Activated naive CD8-positive, alpha-beta T cell treated with anti-CD3 and anti-CD28 coated beads for 36 hours (primary cell): ENCODE measurements at places on chromosomes 16 and 17.
A peak's percentile ranks its signal among the peaks of the same experiment; 100 is the strongest.

- H3K4me1 ChIP-seq: peaks cover 34% of the 10 kb centered on the region
- H3K27me3 ChIP-seq: no peaks in the 10 kb centered on the region
- H3K27ac ChIP-seq: no peak overlapping the region
These were observed 173.1 kb downstream of the RPTOR start for GRCh38 chr17:80717720-80718083.

DNA sequence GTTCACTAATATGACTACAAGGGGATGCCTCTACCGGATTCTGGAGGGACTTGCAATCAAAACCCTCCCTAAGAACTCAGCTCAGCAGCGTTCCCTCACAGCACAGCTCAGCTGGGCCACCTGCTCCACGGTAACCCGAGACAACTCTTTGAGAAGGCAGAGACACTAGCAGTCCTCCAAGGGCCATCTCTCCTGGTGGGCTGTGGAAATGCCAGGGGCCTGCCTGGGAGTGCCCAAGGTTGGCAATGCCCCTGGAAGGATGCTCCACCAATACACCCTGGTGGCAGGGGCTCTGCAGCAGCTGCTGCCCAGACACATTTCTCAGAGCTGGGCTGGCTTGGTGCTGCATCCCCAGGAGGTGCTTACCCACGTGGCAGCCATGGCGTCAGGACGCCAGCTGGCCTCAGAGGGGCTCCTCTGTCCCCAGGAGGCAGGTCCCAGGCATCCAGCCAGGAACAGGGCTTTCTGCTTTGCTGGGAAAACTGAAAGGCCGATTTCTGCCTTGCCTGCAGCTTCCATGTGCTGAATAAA lies 16.5 kb downstream of the CDIP1 start:
- peaks cover 6% of the 10 kb centered on the region for H3K36me3 ChIP-seq
- H3K4me1 ChIP-seq: peaks cover 9% of the 10 kb centered on the region
- H3K27ac ChIP-seq: no peak overlapping the region

DNA sequence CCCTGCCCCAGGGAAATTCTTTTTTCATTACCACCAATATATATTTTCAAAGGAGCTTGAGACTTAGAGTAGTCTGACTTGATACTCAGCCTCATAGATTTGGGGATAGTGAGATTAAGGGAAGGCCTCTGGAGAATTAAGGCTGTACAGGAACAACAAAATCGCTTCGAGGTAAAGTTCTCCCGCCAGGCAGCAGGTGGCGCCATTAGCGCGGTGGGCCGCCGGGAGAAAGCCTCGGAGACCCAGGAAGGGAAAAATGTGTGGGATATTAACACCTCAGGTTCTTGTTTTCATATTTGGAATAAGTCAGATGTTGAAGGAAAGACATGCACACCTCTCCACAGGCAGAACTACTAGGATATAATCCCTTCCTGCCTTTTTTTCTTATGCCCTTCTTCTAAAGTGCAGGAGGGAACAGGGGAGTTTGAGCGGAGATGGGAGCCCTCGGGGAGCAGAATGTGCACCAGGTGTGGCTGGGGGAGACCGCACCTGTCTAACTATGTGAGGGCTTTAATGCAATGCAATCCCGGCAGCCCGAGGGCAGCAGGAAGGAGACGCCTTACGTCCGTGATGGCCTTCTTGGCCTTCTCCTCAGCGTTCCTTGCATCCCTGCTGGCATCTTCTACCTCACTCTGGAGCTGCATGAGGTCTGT lies 25.9 kb downstream of the MYH3 start:
- H3K4me3 ChIP-seq: no peak overlapping the region
- DNase-seq: peak; percentile 28
- no peak overlapping the region for H3K27ac ChIP-seq
- no peaks in the 10 kb centered on the region for H3K27me3 ChIP-seq

DNA sequence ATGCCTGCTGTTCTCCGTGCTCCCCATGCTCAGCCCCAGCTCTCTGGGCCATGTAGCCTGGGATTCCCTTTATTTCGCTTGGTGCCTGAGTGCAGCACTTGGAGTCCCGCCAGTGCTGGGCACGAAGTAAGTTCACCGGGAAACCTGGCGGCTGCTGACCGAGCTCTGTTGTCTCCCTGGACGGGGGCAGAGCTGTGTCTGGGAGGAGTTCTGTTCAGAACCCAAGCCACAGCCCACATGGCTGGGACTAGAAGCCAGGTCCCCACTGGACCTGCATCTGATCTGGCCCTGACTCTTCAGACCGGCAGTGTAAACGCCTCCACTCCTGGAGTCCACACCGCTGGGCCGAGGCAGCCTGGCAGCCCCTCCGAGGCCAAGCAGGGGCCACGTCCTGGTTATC lies 37.5 kb upstream of the CIBAR2 start:
- no peak overlapping the region for H3K27ac ChIP-seq
- H3K4me3 ChIP-seq: no peak overlapping the region
- no peaks in the 10 kb centered on the region for H3K36me3 ChIP-seq
- H3K4me1 ChIP-seq: no peaks in the 10 kb centered on the region
- H3K27me3 ChIP-seq: no peaks in the 10 kb centered on the region

GRCh38 chr16:64412578-64413280 lies 709.1 kb downstream of the CDH11 start:
- H3K4me3 ChIP-seq: no peak overlapping the region
- no peak overlapping the region for H3K27ac ChIP-seq
- H3K4me1 ChIP-seq: no peaks in the 10 kb centered on the region
- DNase-seq: no peak
- H3K36me3 ChIP-seq: no peaks in the 10 kb centered on the region

DNA sequence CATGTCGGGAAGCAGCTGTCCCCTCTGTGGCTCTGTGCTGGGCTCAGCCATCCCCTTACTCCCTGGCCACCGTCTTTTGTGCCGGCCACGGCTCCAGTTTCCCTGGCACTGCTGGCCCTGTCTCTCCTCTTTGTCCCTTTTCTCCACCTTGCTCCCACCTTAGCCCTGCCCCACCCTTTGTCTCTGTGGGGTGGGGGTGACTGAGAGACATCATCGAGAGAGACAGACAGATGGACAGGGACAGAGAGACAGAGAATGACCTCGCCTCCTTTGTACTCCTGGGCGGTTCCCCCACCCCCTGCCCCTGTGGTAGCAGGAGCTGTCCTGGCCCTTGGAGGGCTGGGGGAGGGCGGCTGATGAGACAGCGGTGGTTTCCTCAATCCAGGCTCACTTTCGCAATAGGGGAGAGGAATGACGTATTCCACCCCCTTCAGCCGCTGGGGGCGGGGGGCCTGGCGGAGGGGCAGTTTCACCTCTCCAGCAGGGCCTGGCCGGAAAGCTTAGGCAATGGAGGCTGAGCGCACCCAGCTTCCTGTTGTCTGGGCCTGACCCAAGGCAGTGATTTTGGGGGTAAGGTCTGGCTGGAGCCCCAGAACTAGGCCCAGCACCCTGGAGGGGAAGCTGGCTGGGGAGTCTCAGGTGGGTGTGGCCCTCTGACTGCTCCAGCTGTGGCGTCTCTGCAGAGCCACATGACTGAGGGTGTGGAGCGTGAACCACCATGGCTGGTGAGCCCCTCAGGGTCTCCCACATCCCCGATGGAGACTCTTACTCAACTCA lies 7.3 kb downstream of the FMNL1 start:
- H3K4me1 ChIP-seq: peaks cover 78% of the 10 kb centered on the region
- peak overlapping the region; percentile 99 for H3K27ac ChIP-seq

DNA sequence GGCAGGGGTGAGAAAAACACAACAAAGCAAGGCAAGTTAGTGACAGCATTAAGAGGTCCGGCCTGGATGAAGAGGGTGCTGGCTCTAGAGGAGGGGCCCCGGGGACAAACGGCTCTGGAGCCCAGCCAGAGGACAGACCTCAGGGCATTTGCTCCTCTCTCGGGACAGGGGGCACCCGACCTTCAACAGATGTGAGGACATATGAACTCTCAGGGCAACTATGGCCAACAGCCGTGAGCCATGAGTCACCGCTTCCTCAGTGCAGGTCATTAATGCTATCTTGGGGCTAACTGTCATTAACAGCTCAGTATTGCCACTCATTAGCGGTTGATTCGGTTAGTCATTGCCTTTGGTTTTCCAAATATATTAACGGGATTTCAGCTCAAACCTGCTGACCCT lies 9.7 kb upstream of the ARL5C start:
- DNase-seq: no peak
- H3K27me3 ChIP-seq: no peaks in the 10 kb centered on the region
- H3K36me3 ChIP-seq: peaks cover 13% of the 10 kb centered on the region
- no peak overlapping the region for H3K27ac ChIP-seq
- H3K4me1 ChIP-seq: peaks cover 10% of the 10 kb centered on the region
